ENCODE measurements at places on chromosomes 11 and 22.

DNA sequence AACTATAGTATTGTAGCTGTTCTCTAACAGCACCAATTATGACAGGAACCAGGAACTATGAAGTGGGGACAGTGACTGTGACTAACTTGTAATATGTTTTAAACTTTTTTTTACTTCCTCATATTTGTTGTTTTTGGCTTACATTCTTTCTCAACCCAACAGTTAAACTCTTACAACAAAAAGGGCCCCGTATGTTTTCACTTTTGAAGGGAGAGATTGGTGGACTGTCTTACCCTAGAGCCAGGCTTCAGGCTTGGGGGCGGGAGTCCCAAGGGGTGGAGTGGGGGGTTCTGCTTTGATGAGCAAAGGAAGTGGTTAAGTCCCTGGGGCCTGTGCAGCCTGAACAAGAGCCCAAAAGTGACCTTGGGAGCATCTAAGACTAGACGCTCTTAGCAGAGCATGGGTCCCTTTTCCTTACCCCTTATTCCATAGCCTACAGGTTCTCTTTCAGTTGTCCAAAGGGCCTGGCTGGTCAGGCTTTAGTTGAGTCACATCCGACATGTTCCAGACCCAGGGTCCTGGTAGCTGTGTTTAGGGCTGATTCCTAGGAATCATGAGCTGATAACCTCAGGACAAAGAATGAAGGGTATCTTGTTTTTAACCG, 38.8 kb downstream of the STIM1 start:
- DNase-seq = peak; percentile 99

DNA sequence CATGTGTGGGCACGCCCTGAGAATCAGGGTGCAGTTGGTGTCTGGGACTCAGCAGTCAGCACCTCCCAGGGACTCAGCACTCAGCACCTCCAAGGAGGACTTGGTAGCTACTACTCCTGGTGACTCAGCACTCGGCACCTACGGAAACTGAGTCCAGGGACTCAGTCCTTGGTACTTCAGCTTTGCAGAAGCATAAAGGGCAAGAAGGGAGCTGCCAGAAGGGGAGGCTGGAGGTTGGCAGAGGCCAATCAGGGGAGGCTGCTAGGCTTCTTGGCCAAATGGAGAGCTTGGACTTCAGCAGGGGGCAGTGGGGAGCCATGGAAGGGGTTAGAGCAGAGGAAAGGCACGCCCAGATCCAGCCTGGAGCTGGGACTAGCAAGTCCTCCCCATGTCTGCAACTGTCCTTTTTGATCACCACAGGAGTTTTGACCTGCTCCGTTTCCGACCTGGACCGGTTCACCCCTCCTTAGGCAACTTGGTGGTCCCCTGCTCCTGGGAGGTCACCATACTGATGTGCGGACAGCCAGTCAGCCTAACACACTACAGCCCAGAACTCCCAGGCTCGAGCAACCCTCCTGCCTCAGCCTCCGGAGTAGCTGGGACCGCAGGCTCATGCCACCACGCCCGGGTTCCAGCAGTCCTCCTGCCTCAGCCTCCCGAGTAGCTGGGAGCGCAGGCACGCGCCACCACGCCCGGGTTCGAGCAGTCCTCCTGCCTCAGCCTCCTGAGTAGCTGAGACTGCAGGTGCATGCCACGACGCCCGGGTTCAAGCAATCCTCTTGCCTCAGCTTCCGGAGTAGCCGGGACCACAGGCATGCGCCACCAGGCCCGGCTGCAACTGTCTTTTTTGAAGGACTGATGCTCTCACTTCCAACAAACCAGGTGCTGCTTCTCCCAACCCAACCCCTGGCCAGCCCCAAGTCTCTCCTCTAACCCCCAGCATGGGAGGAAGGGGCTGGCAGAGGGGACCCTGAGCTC, 1.5 kb downstream of the ANO9 start:
- peak; percentile 38 for DNase-seq

- DNase-seq = no peak
Measured at GRCh38 chr11:2209900-2210321, 38.3 kb upstream of the TH start.

DNA sequence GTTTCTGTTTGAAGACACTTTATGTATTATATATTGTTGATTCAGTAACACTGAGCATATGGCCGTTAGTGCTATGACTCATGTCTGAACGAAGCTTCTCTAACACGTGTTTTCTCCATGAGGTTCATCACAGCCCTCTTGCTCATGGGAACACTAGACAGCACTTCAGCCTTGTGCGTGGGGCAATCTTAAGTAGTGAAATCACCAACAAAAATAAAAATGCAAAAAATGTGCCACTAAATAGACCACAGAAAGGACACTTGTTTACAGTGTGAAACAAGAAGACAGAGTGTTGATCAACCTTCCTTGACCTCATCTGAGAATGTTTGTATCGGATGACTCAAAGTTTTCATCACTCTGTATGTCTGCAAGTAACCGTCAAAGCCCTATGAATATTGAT, 94.5 kb downstream of the FDX1 start:
- no peak for DNase-seq

DNA sequence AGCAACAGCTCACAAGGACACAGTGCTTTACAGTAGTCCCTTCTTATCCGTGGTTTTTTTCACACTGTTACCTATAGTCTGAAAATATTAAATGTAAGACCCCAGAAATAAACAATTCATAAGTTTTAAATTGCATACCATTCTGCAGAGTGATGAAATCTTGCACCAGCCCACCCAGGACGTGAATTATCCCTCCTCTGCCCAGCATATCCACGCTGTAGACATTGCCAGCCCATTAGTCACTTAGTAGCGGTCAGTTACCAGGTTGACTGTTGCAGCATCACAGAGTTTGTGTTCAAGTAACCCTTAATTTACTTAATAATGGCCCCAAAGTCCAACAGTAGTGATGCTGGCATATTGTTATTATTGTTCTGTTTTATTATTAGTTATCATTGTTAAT, 3.6 kb downstream of the CLTCL1 start:
- DNase-seq = no peak

DNA sequence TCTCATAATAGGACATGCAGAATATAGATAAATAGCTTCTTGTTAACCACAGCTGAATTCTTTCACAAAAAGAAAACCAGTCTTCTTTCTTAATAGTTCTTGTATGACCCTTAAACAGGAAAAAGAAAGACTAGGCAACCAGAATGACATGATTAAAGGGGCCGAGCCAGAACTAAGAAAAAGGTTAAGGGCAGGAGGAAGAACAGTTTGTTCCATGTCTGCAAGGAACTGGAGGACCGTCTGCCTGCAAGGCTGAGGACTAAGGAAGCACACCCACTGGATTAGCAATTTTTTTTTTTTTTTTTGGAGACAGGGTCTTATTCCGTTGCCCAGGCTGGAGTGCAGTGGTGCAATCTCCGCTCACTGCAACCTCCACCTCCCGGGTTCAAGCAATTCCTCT, 26.0 kb upstream of the TMPRSS5 start:
- DNase-seq = no peak

- DNase-seq = no peak
Measured at GRCh38 chr22:20905415-20906386, 11.5 kb upstream of the CRKL start.

DNA sequence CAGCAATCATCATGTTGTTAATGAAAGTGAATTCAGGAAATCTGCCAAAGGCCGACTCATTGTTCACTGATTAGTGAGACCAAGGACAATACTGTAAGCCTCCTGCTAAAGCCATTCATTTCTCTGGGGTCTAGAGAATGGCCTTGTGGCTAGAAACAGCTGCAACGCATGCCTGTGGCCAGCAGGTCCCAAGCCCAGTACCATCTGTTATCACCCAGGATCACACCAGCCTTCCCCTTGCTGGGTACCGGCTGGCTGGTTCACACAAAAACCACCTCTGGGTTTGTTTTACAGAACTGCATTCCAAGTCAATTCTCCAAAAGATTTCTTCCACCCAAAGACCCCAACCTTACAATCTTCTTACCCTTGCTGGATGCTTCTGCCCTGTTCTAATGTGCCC, 1.1 kb downstream of the PLAAT5 start:
- peak; percentile 79 for DNase-seq

DNA sequence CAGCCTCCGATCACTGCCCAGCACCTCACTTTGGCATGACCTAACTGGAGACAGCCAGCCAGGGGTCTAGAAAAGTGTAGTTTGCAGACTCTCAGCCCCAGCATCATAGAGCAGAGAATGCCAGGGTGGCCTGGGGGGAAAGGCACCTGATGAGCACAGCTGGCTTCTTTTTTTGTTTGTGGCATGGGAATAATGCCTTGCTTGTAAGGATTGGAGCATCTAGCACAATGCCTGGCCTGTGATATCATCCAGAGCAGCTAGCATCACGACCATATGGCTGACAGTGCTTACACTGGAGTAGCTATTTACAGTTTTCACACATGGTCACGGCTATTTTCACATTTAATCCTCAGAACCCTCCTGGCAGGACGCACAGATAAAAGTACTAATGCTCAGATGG, 594.8 kb upstream of the B3GAT1 start:
- no peak for DNase-seq

DNA sequence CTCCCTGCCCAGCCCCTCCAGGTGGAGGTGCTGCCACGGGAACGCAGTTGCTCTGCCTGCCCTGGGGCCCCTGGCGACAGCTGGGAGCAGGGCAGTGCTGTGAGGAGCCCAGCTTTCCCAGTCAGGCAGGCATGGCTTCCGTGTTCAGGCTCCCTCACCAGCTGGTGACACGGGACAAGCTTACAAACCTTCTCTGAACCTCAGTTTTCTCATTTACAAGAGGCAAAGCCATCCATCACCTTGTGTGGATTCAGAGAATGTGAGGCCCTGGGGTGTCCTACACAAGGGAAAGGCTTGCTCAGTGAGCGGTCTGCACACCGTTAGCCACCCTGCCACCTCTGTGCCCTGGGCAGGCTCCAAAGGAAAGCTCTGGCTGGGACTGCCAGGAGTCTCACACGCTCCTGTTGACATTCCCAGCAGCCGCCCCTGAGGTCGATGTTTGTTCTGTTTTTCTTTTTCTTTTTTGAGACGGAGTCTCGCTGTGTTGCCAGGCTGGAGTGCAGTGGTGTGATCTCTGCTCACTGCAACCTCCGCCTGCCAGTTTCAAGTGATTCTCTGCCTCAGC, 23.5 kb downstream of the SUN2 start:
- no peak for DNase-seq

GRCh38 chr11:61439615-61440014, 9.7 kb downstream of the SDHAF2 start:
- no peak for DNase-seq

GRCh38 chr11:74085542-74085892, 76.6 kb upstream of the UCP3 start:
- DNase-seq = no peak

DNA sequence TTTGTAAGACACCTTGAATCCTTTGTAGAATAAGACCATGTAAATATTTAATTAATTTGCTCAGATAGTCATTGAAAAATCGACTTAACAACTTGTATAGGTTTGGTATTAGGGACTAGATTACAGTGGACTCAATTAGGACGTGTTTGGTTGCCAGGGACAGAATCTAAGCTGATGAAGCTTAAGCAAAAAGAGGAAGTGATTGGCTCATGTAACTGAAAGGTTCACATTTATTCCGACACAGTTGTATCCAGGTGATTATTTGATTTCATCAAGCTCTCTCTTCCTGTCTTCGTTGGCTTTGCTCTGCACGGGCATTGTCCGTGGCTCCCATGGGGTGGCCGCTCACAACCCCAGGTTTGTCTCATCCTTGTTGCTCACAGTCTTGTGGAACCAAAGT, 146.4 kb downstream of the C11orf91 start:
- no peak for DNase-seq

GRCh38 chr11:35089666-35090065, 49.3 kb upstream of the CD44 start:
- DNase-seq = no peak

DNA sequence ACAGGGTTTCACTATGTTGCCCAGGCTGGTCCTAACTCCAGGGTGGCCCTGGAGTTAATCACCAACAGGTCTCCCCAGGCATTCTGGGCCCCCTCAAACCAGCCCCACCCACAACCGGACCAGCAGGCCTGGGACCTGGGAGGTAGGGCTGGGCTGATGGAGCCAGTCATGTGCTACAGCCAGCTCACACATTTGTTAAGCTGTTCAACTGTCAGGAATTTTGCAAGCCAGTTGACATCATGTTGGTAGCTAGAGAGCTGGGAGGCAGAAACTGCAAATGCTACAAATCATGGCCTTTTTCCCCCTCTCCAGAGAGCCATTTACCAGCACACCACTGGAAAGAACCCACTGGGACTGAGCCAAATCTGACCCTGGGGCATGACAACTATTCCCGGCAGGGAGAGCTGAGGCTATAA, 6.8 kb downstream of the ARHGAP1 start:
- no peak for DNase-seq

GRCh38 chr22:19760058-19760950, at the start of gene TBX1:
Gene TBX1, plus strand, starts transcription at chr22:19760778. Its CDS starts 66 bp downstream, at chr22:19760844.
- peak; percentile 44 for DNase-seq

DNA sequence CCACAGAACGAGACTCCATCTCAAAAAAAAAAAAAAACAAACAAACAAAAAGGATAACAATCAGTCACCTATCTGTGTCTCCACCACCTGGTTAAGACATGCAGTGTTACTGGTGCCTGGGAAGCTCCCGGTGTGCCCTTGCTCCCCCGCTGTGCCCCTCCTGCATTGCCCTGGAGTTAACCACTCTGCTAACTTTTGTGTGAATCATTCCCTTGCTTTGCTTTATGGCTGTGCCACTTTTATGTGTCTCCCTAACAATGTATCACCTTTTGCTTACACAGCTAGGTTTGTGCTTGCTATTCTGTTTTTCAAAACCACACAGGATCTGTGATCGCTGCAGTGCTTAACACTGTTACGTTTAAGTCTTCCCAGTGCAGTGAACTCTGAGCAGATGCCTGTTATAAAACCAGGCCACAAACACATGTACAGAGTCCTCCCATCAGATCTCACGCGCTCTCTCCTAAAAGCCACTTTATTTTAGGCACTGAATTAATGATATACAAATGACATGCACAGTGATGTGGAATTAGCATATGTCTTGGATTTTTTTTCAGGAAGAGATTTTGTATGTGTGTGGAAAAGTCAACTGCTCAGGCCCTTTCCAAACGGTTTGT, 69.9 kb downstream of the BUD13 start:
- no peak for DNase-seq

GRCh38 chr11:8934742-8935488, 2.2 kb upstream of the C11orf16 start:
- DNase-seq = no peak

DNA sequence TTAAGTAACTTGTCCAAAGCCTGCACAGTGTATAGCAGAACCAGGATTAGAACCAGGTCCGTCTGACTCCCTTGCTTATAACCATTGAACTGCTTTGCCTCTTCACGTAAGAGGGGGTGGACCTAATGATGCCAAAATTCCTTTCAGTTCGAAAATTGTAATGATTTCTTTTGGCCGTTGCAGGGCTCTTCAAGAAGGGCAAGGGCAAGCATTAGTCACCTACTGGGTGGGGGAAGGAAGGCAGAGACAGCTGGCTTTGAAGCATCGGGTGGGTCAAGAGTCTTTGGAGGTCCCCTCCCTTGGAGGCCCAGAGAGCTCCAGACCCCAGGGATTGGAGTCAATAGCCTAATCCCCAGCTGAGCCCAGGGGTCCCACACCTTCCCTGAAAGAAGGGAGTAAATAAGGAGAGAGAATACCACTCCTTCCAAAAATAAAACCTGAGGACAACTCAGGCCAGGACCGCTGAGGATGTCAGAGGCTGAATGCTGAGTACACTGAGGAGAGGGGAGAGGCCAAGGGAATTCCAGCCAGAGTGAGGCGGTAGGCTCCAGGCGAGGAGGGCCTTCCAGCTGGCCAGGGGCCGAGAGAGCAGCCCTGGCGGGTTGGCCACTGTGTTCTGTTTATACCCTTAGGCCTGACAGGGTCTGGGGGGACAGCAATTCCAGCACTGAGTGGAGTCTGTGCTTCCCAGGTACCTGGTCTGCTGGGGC, 14.1 kb downstream of the CREB3L1 start:
- DNase-seq = no peak

- peak; percentile 47 for DNase-seq
Measured at GRCh38 chr11:119493712-119494111, 70.7 kb upstream of the THY1 start.

GRCh38 chr22:39558950-39559349, 11.6 kb upstream of the CACNA1I start:
- no peak for DNase-seq

All from NB4 (cell line).